ENCODE measurements at places on chromosomes 3 and 15. TPM values are rescaled to one million over a fixed set of nuclear protein-coding genes. Genes with fewer than 3 reads are reported as not detected.
A peak's percentile ranks its signal among the peaks of the same experiment; 100 is the strongest.

- no peak for DNase-seq
- no peak overlapping the region for H3K27ac ChIP-seq
- H3K4me1 ChIP-seq = no peaks in the 10 kb centered on the region
- no peak overlapping the region for H3K4me3 ChIP-seq
These were observed 188.8 kb downstream of the ZNF385D start for GRCh38 chr3:21562243-21562642.

- no peak overlapping the region for H3K27ac ChIP-seq
- DNase-seq = no peak
- no peaks in the 10 kb centered on the region for H3K27me3 ChIP-seq
- peaks cover 9% of the 10 kb centered on the region for H3K4me1 ChIP-seq
- no peak overlapping the region for H3K4me3 ChIP-seq
- no peaks in the 10 kb centered on the region for H3K36me3 ChIP-seq
These were observed 4.9 kb upstream of the TBC1D5 start for GRCh38 chr3:17747174-17747889.

GRCh38 chr3:189334064-189334920 is 162.5 kb downstream of the TPRG1 start:
- no peak overlapping the region for H3K4me3 ChIP-seq
- no peaks in the 10 kb centered on the region for H3K4me1 ChIP-seq
- H3K36me3 ChIP-seq = no peaks in the 10 kb centered on the region

DNA sequence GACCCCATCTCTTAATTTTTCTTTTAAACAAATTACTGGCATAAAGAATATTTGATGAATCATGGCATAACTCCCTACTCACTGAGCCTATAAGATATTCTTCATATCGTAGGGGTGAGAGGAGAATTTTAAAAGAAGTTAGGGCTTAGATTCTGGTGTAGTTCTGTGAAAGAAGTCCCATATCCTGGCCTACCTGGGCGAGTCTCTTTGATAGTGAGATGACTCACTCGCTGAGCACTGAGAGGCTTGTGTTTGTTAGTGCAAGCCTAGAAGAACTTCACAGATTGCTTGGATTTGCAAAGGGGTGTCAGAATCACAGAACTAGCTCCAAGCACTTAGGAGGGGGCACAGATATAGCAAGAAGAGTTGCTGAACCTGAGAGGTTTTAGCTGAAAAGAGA is 133.8 kb upstream of the TMC3 start:
- no peaks in the 10 kb centered on the region for H3K36me3 ChIP-seq
- no peak overlapping the region for H3K27ac ChIP-seq
- no peak overlapping the region for H3K4me3 ChIP-seq
- no peaks in the 10 kb centered on the region for H3K27me3 ChIP-seq

DNA sequence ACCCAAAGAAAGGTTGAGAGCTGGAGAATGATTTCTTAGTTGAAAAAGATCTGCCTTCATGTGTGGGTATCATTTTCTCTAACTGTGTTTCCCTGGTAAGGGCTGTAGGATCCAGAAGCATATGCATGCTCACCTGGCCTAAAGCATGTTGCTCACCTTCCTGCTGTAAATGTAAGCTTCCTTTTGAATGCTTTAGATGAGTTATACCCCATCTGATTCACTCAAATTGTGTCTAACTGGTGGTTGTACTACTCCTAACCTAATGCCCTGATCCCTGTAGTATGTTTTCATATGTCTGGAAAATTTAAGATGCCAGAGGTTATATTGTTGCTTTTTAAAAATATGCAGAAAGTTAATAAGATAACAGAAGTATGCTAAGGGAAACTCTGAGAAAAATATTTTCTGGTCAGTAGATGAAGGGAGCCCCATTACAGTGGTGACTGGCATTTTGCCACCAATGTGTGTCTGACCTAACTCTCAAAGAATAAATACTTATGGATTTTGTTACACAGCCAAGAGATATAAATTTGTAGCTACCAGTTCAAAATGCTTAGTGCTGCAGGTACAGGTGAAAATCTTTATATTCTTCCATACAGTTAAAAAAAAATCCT is 7.7 kb downstream of the FILIP1L start:
- no peaks in the 10 kb centered on the region for H3K27me3 ChIP-seq
- no peak overlapping the region for H3K27ac ChIP-seq
- DNase-seq = no peak

Gene GOLGA6D
- not detected for polyA plus RNA-seq

Gene ACP3
- polyA plus RNA-seq = not detected

DNA sequence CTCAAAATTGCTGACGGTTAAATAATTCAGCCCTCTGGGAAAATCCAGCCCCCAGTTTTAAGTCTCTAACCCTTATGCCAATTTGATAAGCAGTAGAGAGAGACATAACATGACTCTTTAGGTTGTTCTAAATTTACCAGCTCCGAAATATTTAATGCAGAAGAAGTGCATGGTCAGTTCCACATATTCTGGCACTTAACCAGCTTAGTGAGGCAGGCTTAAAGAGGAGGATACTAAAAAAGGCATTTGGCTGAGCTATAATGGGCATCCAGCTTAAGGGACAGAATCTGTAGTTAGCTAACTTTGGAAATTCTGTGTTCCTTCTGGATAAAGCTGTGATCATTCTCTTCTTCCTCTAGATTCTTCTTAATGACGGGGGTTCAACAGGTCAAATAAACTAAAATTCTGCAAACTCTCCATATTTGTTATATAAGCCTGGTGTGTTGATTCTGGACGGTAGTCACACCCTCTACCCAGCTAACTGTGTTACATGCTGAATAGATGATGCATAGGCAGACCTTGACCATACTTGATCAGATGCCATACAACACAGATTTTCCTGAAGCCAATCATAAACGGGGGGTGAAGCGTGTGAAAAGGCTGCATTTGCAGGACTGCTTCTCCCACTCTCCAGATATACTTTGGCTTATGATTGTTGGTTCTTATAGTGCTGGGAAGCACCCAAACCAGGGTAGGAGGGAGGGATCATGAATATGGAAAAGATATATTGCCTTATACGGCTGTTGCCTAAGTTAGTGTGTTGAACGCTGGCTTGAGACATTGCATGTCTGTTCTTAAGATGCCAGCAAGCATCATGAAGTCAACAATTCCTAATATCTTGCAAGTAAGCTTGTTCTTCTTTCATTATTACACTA is 118.4 kb downstream of the FGF12 start:
- no peak for DNase-seq
- no peaks in the 10 kb centered on the region for H3K27me3 ChIP-seq
- H3K4me1 ChIP-seq = no peaks in the 10 kb centered on the region
- H3K4me3 ChIP-seq = no peak overlapping the region

GRCh38 chr15:58269455-58270414 is 131.6 kb downstream of the AQP9 start:
- no peak overlapping the region for H3K4me3 ChIP-seq
- no peaks in the 10 kb centered on the region for H3K4me1 ChIP-seq
- no peak overlapping the region for H3K27ac ChIP-seq

Gene ABCF3
- 73.4 TPM for polyA plus RNA-seq

- no peaks in the 10 kb centered on the region for H3K27me3 ChIP-seq
- no peak for DNase-seq
- no peaks in the 10 kb centered on the region for H3K36me3 ChIP-seq
- no peaks in the 10 kb centered on the region for H3K4me1 ChIP-seq
- no peak overlapping the region for H3K4me3 ChIP-seq
These were observed 39.9 kb downstream of the GATM start for GRCh38 chr15:45338417-45338816.

Gene WNT7A
- polyA plus RNA-seq = not detected

GRCh38 chr3:44862226-44862637 is 520 bp downstream of the TMEM42 start:
- H3K36me3 ChIP-seq = no peaks in the 10 kb centered on the region
- peak overlapping the region; percentile 71 for H3K27ac ChIP-seq
- no peaks in the 10 kb centered on the region for H3K27me3 ChIP-seq
- H3K4me3 ChIP-seq = peak overlapping the region; percentile 66
- DNase-seq = peak; percentile 47

DNA sequence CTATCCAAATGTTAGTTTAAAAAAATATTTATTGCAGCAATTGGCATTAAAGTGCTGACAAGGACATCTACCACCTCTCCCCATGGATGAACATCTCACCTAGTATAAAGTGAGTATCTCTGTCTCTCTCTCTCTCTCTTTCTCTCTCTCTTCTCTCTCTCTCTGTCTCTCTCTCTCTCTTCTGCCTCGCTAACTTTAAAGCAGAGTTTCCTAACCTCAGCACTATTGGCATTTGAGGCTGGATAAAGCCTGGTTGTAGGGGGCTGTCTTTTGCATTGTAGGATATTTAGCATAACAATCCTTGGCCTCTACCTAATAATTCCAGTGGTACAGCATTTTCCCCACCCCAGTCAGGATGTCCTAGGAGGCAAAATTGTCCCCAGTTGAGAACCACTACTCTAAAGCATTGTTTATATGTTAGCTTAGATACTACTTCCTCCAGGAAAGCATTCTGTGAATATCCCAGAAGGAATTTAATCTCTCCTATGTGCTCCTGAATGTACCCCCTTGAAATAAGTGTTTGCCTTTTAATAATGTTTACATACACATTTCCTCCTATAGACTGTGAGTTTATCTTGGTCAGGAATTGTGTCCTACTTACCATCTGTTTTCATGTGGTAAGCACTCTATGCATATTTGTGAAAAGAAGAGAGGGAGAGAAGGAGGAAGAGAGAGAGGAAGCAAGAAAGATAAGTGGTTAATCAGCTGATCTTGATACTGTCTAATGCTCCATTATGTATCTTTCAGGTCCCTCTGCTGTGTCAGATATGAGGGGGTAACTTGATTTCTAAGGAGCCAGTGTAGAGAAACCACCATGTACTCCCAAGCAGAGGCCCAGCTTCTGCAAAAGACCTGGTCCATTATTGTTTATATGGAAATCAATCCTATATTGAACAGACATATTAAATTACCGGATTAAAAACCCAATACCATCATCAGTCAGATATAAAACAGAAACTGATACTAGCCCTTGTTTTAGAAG is 346.6 kb downstream of the RBMS3 start:
- H3K27me3 ChIP-seq = no peaks in the 10 kb centered on the region
- peaks cover 23% of the 10 kb centered on the region for H3K4me1 ChIP-seq
- H3K36me3 ChIP-seq = no peaks in the 10 kb centered on the region
- no peak overlapping the region for H3K4me3 ChIP-seq
- DNase-seq = peak; percentile 50
- H3K27ac ChIP-seq = no peak overlapping the region

- DNase-seq = no peak
- peaks cover 36% of the 10 kb centered on the region for H3K36me3 ChIP-seq
- no peaks in the 10 kb centered on the region for H3K4me1 ChIP-seq
These were observed 11.7 kb downstream of the SPTBN5 start for GRCh38 chr15:41881920-41882688.

DNA sequence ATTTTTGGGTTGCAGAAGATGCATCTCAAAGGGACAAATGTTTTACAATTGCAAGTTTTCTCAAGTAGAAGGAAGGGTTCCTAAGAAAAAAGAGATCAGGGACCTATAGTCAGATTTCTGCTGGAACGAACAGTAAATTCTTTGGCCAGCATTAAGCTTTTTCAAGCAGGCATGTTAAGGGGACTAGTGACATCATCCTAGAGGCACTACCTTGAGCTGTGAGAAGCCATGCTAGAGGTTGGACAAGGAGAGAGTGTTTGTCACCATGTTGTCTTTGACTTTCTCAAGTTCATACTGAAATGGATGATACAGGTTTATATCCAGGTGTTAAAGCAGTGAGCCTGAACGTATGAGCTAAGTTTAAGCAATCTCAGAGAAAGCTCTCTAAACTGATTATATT is 85.2 kb upstream of the WDR72 start:
- no peaks in the 10 kb centered on the region for H3K36me3 ChIP-seq
- no peak overlapping the region for H3K27ac ChIP-seq
- DNase-seq = no peak
- no peaks in the 10 kb centered on the region for H3K4me1 ChIP-seq

- H3K36me3 ChIP-seq = no peaks in the 10 kb centered on the region
- DNase-seq = no peak
- H3K27me3 ChIP-seq = no peaks in the 10 kb centered on the region
- no peaks in the 10 kb centered on the region for H3K4me1 ChIP-seq
- no peak overlapping the region for H3K27ac ChIP-seq
These were observed 597.8 kb downstream of the ROBO1 start for GRCh38 chr3:79170021-79170420.

DNA sequence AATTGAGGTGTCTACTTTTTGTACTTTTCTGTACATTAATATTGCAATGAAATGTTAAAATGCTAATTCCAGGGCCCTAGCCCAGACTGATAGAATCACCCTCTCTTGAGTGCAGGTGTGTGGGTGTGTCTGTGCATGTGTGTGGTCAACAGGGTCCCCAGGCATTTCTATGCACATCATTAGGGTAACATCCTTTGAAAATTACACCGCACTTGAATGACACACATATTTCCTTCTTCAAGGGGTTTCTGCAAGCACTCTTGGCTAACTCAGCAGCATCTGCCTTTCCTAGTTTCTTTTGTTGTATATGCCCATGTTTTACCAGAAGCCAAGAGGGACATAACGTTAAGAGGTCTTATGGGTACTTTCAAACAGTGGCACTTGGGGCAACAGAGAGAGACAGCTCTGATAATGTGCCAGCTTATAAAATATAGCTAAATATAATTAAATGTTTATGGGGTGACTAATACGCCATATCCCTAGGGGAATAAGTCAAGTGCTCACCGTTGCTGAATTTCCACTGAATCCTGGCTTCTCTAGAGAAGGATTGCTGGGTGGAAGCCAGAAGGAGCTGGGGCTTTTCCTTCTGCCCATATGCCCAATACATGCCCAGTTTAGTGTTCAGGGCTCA is 54.5 kb upstream of the LRIG1 start:
- DNase-seq = no peak
- no peaks in the 10 kb centered on the region for H3K36me3 ChIP-seq
- no peaks in the 10 kb centered on the region for H3K27me3 ChIP-seq
- peaks cover 6% of the 10 kb centered on the region for H3K4me1 ChIP-seq

- no peaks in the 10 kb centered on the region for H3K36me3 ChIP-seq
- no peaks in the 10 kb centered on the region for H3K4me1 ChIP-seq
- DNase-seq = no peak
- H3K27ac ChIP-seq = no peak overlapping the region
- H3K27me3 ChIP-seq = no peaks in the 10 kb centered on the region
These were observed 463.5 kb upstream of the TGFBR2 start for GRCh38 chr3:30142946-30143345.

Gene SRP14
- 304 TPM for polyA plus RNA-seq

DNA sequence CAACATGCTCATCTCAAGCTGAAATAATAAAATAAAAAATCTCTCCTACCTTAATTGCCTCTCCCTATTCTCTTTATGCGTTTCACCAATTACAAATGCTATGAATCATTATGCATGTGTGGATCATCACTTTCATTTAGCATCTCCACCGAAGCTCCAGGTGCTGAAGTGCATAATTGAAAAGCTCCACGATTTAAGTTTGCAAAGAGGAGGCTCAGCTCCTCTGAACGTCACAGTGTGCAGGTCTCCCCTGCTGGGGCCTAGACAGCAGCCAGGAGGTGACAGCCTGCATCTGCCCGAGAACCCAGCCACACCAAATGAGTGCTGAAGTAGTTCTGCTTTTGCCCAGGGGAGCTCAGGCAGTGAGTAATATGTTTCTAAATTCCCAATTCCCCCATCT is 60.5 kb upstream of the GLCE start:
- H3K4me1 ChIP-seq = no peaks in the 10 kb centered on the region
- no peaks in the 10 kb centered on the region for H3K27me3 ChIP-seq
- no peak overlapping the region for H3K27ac ChIP-seq
- H3K36me3 ChIP-seq = no peaks in the 10 kb centered on the region
- no peak for DNase-seq

- H3K4me3 ChIP-seq = no peak overlapping the region
- no peaks in the 10 kb centered on the region for H3K4me1 ChIP-seq
- no peaks in the 10 kb centered on the region for H3K27me3 ChIP-seq
- DNase-seq = no peak
These were observed 20.3 kb downstream of the C3orf33 start for GRCh38 chr3:155785662-155786295.
